KBM-7 (cell line): ENCODE measurements at places on chromosomes 4 and X.

DNA sequence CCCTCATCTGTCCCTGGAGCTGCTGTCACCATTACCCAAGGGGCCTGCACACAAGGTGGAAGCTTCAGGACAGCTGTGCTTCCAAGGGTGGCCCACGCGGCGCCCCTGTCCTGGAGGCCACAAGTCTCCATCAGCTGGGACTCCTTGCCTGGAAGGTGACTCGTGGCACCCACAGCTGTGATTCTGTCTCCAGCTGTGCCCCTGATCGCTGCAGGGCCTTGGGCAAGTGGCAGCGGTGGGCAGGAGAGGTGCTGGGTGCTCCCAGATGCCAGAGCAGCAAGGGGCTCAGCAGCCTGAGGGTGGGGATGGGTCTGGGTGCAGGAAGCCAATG lies 9.0 kb upstream of the DUSP9 start:
- DNase-seq = no peak

DNA sequence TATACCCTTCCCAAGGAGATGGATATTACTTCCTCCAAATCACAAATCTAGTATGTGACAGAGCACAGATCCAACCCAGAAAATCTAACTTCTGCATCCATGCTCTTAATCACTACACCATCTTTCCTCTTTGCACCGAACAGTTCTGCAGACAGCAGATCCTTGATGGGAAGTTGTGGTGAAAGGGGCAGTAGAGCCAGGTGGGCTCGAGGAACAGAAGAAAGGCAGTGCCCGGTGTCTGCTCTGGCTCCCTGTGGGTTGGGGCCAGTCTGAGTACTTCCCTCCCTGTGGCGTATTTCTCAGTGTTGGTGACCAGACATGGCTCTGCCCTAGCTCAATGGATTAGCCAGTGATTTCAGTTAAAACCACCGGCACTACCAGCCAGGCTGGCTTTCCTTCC lies 15.3 kb downstream of the HOPX start:
- no peak for DNase-seq

GRCh38 chrX:11546917-11547316 lies 118.8 kb downstream of the ARHGAP6 start:
- DNase-seq = no peak

DNA sequence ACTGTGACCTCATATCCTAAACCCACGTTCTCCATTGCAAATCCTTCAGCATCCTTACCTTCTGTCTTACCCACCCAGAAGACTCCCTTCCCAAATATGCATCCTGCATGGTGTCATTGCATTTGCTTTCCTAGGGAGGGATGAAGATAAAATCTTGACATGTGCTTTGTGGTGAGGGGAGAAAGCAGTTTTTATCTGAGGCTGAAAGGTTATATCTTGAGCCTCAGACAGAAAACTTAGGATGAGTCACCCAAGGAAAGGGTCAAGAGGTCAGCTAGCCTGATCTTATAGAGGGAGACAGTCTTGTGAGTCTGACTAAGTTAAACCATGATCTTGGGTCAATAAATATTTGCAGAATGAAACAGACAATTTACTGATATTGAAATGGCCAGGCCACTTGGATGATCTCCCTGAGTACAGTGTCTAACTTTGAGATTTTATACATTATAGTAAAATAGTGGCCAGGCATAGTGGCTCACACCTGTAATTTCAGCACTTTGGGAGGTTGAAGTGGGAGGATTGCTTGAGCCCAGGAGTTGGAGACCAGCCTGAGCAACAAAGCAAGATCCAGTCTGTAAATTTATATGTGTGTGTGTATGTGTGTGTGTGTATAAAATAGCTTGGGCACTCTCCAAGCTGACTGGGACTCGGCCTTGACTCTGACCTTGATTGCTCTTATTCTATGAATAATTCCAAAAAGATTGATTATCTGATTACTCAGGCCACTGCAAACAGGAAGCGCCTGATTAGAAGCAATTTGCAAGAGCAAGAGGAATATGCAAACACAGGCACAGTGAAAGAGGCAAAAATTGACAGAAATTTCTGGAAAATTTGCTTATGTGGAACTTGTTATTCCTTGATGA lies 15.4 kb upstream of the FAM9C start:
- DNase-seq = no peak

DNA sequence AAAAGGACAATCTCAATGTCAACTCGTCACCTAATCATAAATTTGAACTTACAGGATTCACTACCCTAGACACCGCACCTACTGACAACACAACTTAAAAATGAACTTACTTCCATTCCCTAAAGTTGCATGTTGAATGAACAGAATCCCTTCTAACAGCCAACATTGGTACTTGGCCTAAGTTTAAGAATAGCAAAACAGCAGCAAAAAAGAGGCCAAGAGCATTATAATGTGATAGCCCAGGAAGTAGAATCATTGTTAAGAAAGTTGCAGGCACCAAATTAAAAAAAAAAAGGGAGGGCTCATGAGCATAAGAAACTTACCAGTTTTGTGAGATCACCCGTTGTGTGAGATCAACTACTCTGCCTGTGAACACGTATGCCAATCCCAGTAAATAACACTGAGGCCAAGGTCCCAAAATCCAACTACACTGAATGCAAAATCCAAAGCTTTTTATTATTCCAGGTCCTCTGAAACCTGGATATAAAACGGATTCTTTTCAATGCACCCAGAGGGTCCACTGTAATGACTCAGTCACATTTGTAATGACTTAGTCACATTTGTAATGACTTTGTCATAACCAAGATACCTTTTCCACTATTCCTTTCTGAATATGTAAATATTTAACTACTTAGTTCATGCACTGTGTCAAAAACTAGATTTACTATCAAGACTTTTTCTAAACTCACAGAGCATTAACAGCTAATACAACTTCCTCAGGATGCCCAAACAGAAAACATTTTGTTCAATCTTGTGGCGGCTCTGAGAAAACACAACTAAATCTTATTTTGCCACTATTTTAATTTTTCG lies 6.8 kb downstream of the HNRNPDL start:
- DNase-seq = peak; percentile 26

DNA sequence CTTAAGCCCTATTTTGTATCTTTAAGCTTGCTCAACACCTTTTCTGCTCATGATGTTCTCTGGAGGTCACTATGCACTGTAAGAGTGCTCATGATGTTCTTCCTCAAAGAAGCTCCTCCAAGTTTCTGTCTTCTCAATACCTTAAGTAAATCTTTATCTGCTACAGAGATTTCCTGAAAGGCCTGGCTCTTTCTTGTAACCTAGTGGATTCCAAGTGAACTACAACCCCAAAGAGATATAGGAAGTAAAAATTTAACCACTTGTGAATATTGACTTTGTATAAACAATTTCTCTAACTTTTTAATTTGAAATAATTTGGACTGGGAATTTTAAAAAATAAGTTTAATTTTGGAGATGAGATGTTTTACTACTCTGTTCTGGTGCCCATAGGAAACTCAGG lies 39.3 kb upstream of the XK start:
- DNase-seq = peak; percentile 24
